ENCODE measurements at places on chromosomes 2 and 18.

DNA sequence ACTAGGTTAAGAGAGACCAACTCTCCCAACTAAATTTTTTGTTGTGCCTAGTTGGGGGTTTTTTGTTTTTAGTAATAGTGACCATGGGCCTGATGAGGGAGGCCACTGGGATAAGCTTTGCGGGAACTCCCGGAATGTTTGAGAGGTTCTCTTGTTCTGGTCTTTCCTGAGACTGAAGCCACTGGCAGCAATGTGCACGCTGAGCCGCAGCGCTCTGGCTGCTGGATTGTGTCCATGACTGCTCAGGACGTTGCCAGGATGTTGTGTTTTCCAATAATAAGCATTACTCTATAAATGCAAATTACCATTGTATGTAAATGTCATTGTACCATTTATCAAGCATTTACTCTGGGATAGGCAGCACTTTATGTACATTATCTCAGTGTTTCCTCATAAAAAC is 126.1 kb downstream of the GALNT1 start:
- DNase-seq = no peak

- DNase-seq = no peak
Observed at GRCh38 chr2:132901661-132902060, 231.7 kb upstream of the LYPD1 start.

DNA sequence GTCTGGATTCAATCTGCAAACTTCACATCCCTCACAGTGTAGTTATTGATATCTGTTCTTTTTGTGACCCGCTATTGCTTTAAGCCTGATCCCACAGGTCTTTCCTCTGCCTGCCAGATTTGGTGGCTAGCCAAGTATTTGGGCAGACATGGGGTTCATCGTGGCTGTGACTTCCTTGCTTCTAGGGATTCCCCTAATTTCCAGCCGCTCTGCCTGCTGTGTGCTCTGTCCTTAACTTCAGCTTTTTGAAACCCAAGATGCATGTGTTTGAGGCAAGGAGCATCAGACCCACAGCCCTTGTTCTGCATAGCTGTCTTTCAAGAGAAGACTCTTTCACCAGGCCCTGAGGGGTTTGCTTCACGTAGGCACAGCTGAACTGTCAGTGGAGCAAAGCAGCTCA is 54.2 kb downstream of the NCAPH start:
- DNase-seq = no peak

DNA sequence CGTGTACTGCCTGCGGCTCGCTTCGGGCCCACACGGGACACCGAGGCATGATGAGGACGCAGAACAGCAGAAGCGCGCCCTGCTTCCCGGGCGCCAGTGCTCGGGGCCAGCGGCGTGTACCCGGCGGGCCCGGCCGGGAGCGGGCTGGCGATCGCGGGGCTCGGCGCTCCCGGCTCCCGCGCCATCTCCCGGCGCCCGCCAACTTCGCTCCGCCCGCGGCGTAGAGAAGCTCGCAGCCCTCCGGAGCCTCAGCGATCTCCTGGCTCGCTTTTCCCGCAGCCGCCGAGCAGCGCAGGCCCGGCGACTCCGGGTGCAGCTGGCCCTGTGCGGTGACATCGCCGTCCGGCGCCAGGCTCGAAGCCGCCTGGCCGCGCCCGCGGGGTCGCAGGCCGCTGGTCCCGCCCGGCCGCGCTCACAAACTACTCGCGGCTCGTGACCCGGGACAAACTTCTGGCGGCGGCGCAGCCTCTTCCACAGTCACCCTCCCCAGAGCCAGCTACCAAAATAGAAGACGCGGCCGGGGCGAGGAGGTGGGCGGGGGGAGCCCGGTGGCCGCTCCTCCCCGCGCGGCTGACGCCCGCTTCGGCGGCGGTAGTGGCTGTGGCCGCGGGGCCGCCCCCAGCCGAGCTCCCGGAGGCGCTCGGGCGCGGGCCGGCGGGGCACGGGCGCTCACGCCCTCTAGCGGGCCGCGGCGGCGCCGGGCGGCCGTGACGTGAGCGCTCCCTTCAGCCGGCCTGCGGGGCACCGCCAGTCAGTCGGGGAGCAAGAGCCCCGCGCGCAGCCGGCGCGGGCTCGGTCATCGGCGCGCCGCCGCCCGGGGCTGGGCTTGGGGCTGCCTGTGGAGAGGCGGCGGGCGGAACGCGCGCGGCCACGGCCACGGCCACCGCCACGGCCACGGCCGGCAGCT is at the start of gene PTPRM:
Gene PTPRM (plus strand): TSS at position 750 of the 907 bp plus-strand sequence. CDS start 503 bp downstream, outside the sequence.
- DNase-seq = no peak

GRCh38 chr2:235831755-235832154 is 336.4 kb downstream of the GBX2 start:
- DNase-seq = no peak

GRCh38 chr2:24986372-24986771 is 14.6 kb upstream of the DNAJC27 start:
- no peak for DNase-seq

DNA sequence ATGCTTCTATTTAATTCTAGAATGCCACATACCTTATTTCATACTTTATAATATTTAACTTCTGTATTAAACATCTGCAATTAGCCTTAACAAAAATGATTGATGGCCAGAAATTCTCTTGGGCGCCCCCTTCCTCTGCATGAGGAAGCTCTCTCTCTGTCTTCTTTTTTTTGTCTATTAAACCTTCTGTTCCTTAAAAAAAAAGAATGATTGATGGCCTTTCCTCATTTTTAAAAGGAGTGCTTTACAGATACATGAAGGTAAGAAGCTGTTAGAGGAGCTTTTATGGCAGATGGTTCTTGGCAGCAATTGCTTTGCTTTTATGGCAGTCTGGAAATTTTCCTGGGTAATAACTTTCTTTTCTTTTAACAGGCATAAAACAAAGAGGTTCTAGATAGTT is 526.9 kb downstream of the SLC4A3 start:
- no peak for DNase-seq

- no peak for DNase-seq
Observed at GRCh38 chr2:242020196-242021004, 150.9 kb downstream of the RTP5 start.

GRCh38 chr2:100802066-100802465 is 17.9 kb upstream of the NPAS2 start:
- DNase-seq = no peak

GRCh38 chr2:47528874-47529273 is 125.9 kb downstream of the MSH2 start:
- no peak for DNase-seq

DNA sequence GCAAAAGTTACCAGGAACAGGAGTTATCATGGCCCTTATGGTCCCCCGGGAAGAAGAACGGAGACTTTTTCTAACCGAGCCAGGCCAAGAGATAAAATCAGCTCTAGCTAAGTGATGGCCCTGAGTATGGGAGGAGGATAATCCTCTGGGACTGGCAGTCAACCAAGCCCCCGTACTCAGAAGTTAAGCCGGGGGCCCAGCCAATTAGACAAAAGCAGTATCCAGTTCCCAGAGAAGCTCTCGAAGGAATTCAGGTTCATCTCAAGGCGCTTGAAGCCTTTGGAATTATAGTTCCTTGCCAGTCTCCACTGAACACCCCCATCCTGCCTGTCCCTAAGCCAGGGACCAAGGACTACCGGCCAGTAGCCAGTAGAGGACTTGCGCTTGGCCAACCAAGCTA is 365.3 kb upstream of the TCF4 start:
- DNase-seq = no peak

GRCh38 chr2:185373229-185373628 is 365.4 kb upstream of the FSIP2 start:
- no peak for DNase-seq

DNA sequence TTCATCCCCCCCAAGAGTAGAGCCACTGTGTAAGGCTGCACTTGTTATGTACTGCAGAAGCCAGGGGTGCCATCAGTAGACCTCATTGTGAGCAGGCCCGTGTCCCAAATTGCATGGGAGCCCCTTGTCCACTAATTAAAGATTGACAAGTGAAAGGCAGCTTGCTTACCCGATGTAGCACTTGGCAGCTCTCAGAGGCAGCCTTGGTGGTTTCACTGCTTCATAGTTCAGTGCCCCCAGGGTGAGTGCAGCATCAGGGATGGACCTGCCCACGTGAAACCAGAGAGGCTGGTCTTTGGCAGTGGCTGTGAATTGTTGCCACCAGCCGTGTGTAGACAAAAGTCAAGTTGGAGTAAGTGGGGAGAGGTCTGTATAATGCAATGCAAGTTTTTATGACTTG is 13.3 kb downstream of the TUBB6 start:
- DNase-seq = no peak

- DNase-seq = no peak
Observed at GRCh38 chr2:236256366-236256985, 7.7 kb downstream of the ASB18 start.

DNA sequence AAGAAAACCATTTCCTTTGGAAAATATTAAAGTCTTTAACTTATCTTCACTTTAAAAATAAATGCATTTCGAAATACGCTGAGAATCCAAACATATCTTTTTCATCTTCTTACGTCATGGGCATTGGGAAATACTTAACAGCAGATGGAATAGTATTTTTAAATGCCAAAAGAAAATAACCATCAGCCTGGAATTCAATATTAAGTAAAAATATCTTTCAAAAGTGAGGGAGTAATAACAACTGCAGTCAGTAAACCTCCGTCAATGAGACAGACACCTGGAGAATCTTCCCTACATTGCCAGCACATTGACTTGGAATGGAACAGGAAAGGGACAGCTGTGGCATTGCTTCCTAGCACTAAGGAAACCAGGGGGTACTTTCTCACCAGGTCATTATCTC is 290.4 kb upstream of the TNP1 start:
- no peak for DNase-seq

DNA sequence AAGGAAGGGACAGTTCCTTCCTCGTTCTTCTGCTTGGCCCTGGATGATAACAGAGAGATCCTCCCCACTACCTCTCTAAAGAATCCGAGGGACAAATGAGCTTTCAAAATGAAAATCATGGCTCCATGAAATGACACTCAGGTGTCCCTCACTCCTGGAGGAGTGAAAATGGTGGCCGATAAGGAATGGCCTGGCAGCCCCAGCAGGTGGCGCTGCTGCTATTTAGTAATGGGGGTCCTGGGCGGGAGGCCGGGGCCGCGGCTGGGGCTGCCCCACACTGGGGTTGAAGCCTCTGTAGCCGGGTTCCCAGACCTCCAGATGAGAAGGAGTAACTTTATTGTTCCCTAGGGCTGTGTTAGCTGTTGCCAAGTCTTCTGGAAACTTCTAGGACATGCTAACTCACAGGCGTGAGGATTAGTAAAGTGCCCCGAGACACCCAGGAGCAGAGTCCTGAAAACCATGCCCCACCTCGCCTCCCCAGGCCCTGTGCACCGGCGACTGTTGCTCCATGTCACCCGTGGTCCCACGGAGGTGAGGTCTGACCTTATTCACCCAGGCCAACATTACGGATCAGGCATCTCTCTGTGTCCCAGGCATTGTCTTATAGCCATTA is 138.0 kb downstream of the CTIF start:
- peak; percentile 14 for DNase-seq

DNA sequence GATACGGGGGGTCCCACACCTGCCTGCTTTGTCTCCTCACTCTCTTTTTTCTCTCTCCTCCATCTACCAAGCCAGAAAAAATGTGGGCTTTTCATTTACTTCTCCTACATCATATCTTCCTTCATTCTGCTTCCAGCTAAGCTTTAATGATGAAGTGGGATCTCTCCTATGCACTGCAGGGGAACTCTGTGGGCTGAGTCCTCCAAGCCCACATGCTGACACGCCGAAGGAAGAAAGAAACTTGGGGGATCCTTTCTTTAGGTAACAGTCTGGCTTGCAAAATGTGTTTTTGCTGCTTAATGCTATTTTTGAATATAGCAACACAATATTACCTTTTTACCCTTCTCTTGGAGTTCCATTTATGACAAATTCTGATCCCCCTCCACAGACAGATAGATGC is 33.6 kb upstream of the YWHAQ start:
- DNase-seq = no peak

- DNase-seq = no peak
Observed at GRCh38 chr2:25373269-25373981, 31.7 kb upstream of the DNMT3A start.

- DNase-seq = no peak
Observed at GRCh38 chr18:43134876-43135275, 19.4 kb upstream of the RIT2 start.

DNA sequence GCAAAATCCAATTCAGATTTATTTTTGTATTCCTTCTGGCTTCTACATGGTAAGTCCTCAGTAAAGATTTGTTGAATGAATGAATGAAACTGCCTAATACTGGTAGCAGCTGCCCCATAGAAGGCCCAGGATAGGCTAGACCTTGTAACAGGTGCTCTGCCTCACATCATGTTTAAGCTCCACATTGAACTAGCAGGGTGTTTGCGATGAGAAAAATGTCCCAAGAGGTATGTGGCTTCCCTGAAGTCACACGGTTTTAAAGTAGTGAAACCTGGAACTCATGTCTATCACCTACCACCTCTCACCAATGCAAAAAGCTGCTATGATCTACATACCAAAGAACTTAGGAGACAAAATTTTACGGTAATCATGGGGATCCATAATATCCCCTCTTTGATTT is 765 bp upstream of the LHCGR start:
- no peak for DNase-seq

GRCh38 chr2:108267101-108267500 is 21.6 kb upstream of the SULT1C2 start:
- DNase-seq = no peak

DNA sequence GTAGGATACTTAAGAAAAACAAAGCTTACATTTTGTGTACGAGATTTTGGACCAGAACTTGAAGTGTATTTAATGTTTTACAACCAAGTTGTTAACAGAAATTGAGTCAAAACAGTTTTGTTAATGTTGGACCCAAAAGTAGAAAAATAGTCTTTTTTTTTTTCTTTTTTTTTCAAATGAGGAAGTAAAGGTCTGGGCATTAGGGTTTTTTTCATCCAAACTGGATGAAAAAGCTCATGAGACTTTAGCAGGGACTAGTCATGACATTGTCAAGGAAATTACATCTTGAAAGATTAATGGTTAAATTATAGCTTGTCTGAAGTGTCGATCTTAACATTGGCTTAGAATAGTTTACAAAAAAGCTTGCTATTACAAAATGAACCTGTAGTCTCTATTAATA is 32.3 kb downstream of the CCNT2 start:
- no peak for DNase-seq

GRCh38 chr18:49628881-49629795 is 67.3 kb downstream of the LIPG start:
- DNase-seq = no peak

GRCh38 chr2:241864850-241865213 is 4.7 kb upstream of the RTP5 start:
- DNase-seq = no peak

All from stimulated activated CD8-positive, alpha-beta memory T cell treated with anti-CD3 and anti-CD28 coated beads, Interleukin-4, amount 100 ng/mL, for 1 hour (primary cell).